CD4-positive, alpha-beta T cell (primary cell): ENCODE measurements at places on chromosomes 5 and 9.
A peak's percentile ranks its signal among the peaks of the same experiment; 100 is the strongest.

DNA sequence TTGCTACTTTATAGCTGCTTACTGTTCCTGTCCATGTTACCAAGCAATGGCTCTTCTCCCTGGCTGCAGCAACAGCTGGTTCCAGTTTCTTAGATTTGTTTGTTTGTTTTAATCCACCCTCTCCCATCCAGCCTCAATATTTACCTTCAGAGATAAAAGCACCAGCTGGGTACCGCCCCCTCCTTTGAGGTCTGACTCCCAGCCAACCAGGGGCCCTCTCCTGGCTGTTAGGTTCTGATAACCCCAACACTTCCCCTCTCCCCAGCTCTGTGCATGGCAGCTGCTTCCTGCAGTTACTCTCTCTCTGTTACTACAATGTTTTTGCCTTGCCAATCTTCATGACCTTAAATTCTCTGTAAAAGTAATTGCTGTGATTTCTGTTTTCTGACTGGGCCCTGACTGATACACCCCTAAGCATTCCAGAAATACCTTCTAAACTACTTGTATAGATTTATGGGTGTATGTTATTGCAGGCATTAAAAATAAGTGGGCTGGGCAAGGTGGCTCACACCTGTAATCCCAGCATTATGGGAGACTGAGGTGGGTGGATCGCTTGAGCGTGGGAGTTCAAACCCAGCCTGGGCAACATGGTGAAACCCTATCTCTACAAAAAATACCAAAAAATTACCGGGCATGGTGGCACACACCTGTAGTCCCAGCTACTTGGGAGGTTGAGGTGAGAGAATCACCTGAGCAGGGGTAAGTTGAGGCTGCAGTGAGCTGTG lies 2.6 kb upstream of the GCNT1 start:
- peak; percentile 19 for DNase-seq

- no peak for DNase-seq
Observed at GRCh38 chr5:122064992-122065391, 13.1 kb downstream of the LOX start.

DNA sequence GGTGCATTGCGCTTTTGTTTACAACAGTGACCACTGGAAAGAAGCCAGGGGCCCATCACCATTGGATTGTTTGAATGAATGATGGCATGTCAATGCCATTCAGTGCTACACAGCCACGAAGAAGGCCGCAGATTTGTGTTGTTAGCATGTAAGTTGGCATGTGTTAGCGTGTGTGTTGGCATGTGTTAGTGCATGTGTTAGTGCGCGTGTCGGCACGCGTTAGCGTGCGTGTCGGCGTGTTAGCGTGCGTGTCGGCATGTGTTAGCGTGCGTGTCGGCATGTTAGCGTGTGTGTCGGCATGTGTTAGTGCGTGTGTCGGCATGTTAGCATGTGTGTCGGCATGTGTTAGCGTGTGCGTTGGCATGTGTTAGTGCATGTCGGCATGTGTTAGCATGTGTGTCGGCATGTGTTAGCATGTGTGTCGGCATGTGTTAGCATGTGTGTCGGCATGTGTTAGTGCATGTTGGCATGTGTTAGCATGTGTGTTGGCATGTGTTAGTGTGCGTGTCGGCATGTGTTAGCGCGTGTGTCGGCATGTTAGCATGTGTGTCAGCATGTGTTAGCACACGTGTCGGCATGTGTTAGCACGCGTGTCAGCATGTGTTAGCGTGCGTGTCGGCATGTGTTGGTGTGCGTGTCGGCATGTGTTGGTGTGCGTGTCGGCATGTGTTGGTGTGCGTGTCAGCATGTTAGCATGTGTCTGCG lies 15.3 kb upstream of the ANKRD33B start:
- DNase-seq: no peak

DNA sequence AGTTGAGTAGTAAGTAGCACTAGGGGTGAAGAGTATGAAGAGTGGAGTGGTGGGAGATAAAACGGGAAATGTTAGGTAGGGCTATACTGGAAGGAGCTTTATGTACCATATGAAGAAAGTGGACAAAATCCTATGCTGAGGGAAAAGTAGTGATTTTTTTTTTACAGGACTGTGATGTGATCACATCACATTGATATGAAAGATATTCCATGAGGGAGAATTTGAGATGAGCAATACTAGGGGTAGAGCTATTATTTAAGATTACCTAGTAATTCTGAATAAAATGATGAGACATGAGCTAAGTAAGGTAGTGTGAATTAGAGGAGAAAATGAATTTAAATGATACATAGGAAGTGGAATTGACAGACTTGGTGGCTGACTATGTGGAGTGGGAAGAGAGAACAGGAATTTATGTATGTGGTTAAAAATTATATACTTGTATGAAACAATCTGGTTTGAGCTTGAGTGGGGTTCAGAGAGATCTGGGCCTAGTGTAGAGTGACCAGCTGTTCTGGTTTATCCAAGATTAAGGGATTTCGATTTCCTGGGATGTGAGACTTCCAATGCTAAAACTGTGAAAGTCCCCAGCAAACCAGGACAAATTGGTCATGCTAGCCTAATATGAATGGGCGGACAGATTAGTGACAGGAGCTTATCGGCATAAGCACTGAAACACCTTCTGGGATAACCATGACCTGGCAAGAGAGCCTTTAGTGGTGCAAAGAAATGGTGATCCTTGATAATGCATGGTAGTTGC lies 29.3 kb upstream of the STOM start:
- DNase-seq: no peak

DNA sequence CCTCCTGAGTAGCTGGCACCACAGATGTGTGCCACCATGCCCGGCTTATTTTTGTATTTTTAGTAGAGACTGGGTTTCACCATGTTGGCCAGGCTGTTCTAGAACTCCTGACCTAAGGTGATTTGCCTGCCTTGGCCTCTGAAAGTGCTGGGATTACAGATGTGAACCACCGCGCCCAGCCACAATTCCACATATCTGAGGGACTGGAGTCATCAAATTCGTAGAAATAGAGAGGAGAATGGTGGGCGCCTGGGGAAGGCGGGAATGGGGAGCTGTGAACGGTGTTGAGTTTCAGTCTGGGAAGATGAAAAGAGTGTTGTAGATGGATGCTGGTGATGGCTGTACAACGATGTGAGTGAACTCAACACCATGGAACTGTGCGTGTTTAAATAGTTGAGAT lies 1.9 kb upstream of the ABO start:
- no peak for DNase-seq

DNA sequence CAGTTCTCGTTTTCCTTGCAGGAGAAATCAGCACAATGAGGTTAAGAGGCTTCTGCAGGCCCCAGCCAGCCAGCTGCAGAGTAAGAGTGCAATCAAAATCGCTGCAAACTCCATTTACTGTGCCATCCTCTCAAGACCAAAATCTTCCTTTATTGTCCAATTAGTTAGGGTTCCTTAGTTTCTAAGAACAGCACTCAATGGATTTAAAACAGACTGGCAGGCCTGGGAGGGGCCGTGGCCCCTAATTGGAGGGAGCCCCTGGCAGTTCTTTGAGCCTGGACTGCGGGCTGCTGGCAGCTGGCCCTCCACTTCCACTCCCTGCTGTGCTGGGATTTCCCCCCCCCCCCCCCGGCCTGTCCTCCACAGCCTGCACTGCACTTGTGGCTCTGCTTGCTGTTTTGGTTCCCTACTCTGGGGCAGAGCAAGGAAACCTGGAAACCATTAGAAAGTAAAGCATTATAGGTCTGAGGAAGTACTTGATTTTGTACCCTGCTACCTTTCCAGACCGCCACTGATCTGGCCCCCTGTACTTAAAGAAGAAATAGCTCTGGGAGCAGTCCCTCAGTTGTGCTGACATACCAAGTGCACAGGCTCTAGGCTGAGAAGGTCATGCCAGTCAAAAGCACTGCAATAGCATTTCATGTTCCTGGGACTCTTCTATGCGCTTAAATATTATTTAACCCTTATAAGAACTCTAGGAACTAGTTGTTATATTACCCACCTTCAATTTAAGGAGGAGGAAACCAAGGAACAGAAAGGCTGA lies 129.0 kb downstream of the APBA1 start:
- no peak for DNase-seq

GRCh38 chr5:119319401-119319800 lies 36.4 kb upstream of the TNFAIP8 start:
- DNase-seq: no peak

DNA sequence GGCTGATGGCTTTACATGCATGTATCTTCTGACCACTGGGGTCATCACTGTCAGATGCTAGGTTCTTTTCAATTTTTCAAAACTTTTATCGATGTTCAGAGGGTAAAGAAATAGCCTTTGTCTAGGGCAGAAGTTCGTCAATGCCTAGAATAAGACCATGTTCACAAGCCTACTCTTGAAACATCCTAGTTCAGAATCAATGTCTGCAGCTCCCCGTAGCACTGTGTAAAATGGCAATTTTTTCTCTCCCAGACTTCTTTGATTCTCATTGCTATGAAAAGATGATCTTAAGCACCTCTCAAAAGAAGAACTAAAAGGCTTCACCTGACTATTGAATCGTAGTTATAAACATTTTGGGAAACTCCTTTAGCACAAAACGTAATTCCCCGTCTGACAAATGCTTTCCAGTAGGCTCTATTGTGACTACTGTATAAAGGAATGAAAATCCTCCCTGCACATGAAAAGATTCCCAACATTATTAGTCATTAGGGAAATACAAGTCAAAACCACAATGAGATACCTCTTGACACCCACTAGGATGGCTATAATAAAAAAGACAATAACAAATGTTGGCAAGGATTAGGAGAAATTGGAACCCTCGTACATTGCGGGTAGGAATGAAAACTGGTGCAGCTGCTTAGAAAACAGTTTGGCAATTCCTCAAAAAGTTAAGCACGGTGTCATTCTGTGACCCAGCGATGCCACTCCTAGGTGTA lies 263.5 kb downstream of the ARHGAP26 start:
- no peak for DNase-seq

GRCh38 chr9:111094433-111094924 lies 56.2 kb upstream of the LPAR1 start:
- DNase-seq: no peak

- no peak for DNase-seq
Observed at GRCh38 chr5:68446070-68446357, 230.5 kb downstream of the PIK3R1 start.
